ENCODE measurements at places on chromosomes 3 and 15.

DNA sequence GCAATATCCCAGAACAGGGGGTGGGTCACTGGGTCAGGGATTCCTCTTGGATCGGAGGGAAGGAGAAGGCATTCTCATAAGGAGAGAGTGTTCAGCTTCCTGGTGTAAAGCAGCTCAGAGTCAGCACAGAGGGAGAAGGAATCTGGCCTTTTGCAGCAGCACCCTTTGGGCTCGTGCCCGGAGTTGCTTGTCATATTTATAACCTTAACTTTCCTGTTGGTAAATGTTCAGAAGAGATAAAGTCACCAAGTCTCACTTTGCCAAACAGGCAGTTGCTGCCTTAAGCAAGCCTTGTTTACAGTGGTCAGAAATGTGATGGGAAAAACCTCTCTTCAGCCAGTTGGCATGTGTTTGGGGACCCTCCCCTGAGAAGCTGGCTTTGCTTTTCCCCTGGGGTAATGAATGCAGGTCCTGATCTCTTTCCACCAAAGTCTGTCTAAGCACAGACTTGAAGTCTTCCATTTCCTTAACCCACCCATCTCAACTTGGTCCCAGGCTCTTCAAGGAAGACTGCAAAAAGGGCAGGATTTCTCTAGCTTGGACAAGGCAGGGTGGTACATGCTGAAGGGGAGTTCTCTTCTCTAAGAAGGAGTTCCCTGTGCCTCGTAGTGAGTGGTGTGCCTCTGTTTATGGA, 206.9 kb upstream of the BHLHE40 start:
- no peak for DNase-seq

DNA sequence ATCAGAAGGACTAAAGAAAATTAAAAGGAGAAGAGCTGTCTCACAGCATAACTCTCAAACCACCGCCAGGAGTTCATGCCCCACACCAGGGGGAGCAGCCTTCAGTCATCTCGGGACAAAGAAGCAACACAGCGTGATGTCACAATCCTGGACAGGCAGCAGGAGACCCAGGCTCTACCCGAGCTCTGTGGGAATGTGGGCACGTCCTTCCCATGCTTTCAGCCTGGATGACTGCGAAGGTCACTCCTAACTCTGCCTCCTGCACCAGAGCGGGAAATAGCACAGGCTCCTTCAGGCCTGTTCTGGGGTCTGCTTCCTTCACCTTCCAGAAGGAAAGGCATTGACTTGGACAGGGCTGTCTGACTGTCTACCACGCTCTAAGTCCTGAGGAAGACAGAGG, 31.3 kb downstream of the NOX5 start:
- DNase-seq: no peak

- DNase-seq: no peak
These were observed 64.8 kb downstream of the RFTN1 start for GRCh38 chr3:16448639-16449070.

- no peak for DNase-seq
These were observed 415.2 kb downstream of the RAP2B start for GRCh38 chr3:153577059-153577736.

- DNase-seq: no peak
These were observed 625 bp downstream of the COL6A6 start for GRCh38 chr3:130517602-130518001.

DNA sequence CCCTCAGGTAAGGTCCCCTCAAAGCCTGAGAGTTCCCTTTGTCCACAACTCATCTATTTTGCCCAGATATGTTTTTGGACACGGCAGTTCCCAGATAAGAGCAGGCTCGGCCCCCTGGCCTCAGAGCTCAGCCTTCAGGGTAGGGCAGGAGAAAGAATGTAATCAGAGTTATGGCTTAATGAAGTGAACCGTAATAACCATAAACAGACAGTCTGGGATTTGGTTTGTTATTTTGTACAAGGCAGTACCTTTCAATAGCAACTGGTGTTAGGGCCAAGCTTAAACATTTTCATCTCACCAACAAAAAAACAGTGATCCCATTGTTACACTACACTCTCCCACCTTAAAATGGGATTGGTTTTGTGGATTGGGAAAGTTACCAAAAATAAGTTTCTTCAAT, 12.2 kb upstream of the ALDH1A3 start:
- DNase-seq: no peak

- no peak for DNase-seq
These were observed 28.6 kb upstream of the TNFSF10 start for GRCh38 chr3:172551874-172552273.

DNA sequence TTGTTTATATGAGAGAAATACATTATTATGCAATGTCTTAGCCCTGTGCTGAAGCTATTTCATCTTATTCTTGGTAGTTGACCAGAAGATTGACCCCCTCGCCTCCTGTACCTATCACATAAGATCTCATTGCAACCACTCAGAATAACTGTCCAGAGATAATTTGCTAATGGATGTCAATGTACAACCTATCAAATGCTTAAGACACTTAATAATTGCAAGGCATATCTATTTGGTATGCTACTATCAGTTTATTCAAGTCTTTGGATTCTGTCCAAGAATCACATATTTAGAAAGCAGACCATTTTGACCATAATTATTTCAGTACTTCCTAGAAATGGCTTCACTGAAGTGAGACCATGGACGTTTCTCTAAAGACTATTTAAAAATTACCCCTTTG, 241.6 kb downstream of the GAP43 start:
- DNase-seq: no peak

DNA sequence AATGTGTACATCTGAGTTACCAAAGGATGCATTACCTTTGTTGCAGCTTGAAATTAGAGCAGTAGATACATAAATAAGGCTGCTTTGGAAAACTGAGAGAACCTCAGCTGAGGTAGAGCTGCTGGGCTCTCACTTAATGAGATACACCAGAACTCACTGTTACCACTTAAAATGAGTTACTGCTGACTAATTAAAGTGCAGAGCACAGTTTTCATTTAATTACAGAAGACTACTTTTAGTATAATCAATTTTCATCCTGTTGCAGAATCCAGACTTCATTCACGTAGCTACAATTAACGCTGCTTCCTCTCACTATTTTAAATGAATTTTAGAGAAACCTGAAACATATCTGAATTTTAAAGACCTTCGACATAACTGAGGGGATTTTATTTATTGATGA, 169.5 kb downstream of the USP13 start:
- no peak for DNase-seq

DNA sequence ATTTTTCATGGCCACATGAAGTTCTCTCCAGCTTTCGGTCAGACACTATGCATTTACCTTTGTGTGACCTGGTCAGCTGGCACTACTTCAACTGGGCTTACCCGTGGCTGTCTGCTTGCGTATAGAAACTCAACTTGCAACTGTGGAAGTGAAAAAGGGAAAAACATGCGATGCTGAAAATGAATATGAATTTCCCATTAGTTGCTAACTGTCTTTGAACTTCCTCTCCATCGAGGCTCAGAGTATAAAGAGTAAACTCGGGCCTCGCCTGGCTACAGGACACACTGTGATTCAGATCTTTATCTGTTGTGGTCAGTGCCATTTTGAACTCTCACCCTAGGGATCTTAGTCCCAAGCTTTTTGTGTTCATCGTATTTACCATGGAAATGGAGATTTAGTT, 26.8 kb downstream of the NFKBIZ start:
- no peak for DNase-seq

DNA sequence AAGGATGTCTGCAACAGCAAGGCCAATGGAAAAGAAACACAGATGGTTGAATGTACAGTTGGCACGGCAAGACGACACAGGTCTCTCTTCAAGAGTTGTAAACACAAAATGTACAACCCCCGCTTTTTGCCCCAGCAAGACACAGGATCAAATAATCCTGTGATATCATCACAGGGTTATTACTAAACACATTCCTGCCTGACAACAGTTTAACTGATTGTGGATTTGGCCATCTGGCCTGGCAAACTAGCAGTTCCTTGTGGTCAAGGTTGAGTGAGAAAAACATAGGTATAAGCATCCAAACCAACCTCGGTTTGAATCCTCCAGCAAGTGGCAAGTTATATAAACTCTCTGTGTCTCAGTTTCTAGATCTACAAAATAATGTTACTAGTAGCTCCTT, 23.4 kb downstream of the PARP16 start:
- DNase-seq: no peak

DNA sequence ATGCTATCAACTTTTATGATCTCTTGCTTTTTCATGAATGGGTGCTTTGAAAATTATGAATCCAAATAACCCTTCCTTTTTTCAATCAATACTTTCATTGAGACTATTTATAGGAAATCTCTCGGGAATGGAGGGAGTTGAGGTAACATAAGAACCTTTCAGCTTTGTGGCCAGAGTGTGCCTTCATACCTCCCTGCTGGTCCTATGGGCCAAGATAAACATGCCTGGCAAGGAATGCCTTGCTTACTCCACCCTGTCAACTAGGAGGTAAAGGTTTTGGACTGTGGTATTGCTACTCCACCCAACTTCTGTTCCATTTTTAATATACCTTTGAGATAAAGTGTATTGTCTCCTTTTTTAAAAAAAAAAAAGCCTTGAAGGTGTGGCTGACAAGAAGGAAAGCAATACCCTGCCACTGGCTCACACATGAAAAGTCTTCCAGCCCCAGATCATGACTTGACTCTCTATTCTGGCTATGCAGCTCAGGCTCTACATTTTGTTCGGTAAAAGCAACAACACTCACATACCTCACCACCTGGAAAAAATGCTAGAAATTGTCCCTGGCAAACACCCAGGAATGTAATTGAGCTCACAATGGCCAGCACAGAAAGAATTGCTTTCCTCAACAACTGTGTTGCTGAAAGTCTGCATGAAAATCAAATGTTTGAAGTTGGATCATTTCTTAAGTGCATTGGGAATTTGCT, 35.8 kb downstream of the COL8A1 start:
- no peak for DNase-seq

DNA sequence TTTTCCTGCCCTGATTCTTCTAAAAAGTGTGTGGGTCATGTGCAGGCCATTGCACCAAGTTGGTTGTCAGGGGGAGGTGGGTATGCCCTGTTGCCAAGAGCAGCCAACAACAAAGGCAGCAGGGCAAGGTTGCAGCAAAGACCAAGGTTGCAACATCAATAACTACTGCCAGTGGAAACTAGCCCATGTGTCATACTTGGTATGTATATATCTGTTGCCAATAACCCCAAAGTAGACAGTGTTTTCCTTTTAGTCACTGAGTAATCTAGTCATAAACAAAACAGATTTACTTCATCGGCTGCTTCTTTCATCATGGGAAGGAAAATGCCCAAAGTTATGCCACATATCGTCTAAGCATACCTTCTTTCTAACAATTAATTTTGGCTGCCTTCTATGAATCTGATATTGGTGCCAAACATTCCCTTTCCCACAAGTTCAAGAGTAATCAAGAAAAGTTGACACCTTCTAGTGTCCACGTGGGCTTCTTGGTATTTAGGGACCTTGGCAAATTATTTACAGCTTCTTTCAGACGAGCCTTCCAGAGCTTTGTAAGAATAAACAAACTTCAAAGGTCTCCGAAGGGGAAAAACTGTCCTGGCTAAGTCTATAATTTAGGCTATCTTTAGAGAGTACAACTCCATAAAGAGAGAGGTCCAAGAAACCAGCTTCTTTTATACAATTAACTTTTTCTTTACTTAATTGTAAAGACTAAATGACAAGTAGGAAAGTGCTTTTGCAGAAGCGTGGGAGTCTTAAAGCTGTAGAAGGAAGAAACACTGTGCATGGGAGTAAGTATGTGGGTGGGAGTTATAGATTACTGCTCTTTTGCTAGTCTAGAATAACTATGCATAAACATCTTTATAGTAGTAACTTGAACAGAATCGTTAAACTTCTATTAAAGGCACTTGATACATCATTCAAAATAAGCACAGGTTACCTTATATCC, 10.0 kb upstream of the MBNL1 start:
- DNase-seq: no peak

DNA sequence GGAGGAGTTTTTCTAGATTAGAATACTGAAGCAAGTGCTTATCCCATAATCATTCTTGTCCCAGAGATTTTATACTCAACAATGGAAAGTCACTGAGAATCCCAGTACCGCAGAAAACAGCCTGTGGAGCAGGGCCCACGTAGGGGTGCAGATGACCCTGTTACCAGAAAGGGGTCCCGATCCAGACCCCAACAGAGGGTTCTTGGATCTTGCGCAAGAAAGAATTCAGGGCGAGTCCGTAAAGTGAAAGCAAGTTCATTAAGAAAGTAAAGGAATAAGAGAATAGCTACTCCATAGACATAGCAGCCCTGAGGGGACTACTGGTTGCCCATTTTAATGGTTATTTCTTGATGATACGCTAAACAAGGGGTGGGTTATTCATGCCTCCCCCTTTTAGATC, 2.6 kb downstream of the GCNT3 start:
- no peak for DNase-seq

DNA sequence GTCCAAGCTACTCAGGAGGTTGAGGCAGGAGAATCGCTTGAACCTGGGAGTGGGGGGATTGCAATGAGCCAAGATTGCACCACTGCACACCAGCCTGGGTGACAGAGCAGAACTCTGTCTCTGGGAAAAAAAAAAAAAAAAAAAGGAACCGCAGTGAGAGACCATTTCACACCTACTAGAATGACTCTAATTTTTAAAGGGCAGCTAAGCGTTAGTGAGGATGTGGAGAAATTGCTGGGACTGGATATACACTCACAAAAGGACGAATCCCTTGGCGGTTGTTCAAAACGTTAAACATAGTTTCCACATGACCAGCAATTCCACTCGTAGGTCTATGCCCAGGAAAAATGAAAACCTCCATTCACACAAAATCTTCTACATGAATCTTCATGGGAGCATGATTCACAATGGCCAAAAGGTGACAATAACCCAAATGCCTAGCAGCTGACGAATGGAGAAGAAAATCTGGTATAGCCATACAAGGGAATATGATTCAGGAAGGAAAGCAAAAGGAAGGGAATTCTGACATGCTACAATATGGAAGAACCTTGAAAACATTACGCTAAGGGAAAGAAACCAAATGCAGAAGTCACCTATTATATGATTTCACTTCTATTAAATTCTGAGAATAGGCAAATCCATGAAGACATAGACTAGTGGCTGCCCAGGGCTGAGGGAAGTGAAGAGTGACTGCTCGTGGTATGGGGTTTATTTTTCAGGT, 127.0 kb downstream of the CHSY1 start:
- no peak for DNase-seq

DNA sequence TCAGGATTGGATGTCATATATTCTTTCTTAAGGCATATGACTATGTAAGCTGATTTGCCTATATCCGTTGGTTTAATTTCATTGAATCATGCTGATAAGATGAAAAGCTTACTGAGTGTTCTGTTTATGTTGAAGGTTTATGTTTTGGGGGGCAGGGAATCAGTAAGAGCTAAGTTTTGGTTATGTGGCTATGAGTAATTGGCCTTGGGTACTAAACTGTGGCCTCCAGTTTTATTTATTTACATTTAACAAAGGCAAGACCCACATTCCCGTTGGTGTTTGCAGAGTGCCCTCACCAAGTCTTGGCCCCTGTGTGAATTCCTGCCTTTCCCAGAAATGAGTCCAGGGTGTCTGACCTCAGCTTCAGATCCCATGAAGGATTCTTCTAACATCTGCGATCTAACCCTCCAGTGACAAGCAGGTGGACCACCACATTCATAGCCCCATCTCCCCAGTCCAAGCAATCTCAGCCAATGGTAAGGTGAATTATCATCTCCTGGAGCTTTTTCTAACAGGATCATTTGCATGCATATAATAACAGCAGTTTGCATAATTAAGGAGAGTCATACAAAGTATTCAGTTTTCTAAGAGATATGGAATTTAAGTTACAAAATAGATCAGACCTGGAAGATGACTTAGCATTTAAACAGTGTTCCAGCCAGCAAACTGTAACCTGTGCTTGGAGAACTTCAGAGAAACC, 27.4 kb downstream of the GLDN start:
- no peak for DNase-seq
